ENCODE measurements at places on chromosomes 7 and 10. TPM values are rescaled to one million over a fixed set of nuclear protein-coding genes. Genes with fewer than 3 reads are reported as not detected.

GRCh38 chr10:19168584-19168983, 120.0 kb downstream of the MALRD1 start:
- no peak for DNase-seq

Gene CRPPA
- 0.47 TPM for polyA plus RNA-seq

- DNase-seq = no peak
Measured at GRCh38 chr7:155586843-155587440, 40.6 kb upstream of the CNPY1 start.

Gene PRRT4
- not detected for polyA plus RNA-seq
